ENCODE measurements at places on chromosomes 11 and 22. TPM values are rescaled to one million over a fixed set of nuclear protein-coding genes. Genes with fewer than 3 reads are reported as not detected.

- DNase-seq, result no peak
These were observed 89.5 kb upstream of the FGF3 start for GRCh38 chr11:69908511-69909220.

DNA sequence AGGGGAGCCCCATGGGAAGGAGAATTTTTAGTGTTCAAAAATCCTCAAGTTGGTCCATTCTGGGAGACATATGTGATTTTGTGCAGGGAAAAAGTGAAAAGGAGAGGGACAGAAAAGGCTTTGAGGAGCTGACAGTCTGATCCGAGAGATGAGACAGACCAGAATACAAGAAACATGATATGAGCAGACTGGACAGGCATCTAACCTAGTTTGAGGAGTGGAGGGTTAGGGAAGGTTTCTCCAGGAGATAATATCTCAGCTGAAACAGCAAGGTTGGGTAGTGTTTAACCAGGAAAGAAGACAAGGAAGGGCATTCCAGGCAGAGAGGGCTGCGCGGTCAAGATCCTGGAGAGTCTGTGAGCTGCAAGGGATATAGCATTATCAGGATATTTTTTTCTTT lies 101.4 kb upstream of the NCAM1 start:
- DNase-seq, result no peak

DNA sequence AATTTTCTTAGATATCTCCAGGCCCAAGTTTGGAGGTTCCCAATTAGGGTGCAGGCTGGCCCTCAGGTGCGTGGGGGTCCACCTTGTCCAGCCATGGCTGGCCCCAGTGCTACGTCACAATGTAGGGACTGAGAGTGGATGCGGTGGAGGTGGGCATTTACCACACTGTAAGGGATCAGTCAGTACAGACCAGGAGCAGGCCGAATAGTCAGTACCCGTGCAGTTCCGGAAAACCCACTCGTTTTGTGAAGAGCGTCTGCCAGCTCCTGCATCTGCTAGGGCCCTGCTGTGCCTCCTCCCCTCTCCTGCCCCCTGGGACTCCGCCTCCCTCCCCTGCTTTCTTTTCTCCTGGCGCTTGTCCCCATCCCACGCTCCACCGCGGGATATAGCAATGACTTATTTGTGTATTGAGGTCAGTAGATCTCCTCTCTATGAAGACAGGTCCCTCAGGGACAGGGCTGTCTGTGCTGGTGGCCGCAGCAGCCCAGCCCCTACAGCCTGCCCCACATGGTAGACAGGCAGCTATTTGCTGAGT lies 50.4 kb upstream of the SEPTIN5 start:
- peak; percentile 12 for DNase-seq

DNA sequence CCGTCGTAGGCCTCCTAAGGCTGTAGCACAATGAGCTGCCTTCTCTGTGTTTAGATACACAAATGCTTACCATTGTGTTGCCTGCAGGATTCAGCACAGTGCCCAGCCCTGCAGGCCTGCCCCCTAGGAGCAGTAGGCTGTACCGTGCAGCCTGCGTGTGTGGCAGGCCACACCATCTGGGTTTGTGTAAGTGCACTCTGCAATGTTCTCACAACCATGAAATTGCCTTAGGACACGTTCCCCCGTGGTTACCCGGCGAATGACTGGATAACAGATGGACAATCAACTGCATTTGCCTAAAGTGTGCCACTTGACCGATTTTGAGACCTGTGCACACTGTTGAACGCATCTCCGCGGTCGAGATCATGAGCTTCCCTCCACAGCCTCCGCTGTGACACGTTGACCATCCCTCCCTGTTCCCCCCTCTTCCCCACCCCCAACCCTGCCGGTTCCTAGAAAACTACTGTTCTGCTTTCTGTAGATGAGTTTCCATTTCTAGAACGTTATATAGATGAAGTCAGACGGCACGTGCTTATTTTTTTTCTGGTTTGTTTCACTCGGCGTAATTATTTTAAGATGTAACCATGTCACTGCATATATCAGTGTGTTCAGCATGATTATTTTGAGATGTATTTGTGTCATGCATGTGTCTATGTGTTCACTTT lies 22.2 kb upstream of the CTSD start:
- DNase-seq, result no peak

- no peak for DNase-seq
These were observed 65.4 kb downstream of the LINC01488 start for GRCh38 chr11:69546735-69547370.

DNA sequence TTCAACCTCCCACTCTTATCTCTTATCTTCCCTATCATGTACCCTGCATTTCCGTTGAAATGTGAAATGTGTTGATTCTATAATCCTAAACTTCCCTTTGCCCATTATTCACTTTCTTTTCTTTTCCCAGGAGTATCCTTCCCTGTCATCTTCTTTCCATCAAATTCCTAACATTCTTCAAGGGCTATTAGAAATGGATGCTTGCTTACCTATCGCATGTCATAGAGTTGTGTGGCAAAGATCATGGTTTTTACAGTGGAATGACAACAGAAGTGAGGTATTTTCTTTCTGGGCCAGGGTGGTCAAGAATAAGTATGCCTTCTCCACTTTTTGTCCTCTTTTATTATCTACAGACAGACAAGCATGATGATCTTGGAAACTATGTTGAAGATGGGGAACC lies 124.4 kb upstream of the SLC5A12 start:
- DNase-seq, result no peak

DNA sequence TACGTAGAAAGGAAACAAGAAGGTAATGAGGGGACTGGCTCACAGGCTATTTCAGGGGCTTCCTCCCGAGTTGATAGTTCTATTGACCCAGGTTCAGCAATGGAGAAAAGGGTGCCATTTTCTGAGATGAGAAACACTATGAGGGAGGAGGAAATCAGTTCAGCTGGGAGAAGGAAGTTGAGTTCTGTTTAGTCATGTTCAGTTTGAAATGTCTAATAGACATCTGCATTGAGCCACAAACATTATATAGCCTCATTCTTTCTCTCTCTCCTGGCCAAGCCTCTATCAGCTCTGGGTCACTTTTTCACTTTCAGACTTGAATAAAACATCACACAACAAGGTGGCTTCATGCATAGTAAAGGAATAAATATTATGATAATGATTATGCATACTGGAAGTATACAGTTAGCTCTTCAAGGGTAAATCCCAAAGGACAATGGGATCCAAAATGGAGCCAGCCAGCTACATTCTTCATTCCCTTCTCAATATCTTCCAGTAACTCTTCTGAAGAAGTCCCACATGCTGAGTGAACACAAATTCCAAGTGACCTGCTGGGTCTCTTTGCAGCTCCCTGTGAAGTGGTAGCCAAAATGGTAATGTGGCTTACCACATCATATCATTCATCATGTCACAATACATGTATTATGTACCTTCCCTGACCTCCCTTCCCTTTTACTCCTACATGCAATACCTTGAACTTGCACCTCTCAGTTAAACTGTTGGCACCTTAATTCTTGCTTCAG lies 80.9 kb upstream of the CD44 start:
- no peak for DNase-seq

GRCh38 chr11:67317888-67318555 lies 14.7 kb downstream of the SSH3 start:
- DNase-seq, result no peak

OR4A16 gene
- total RNA-seq, result not detected

All from occipital lobe (tissue), 3 donors.